ENCODE measurements at places on chromosomes 1 and 21. TPM values are rescaled to one million over a fixed set of nuclear protein-coding genes. Genes with fewer than 3 reads are reported as not detected.
A peak's percentile ranks its signal among the peaks of the same experiment; 100 is the strongest.

Gene S100A7A
- total RNA-seq: not detected

Gene MATN1
- total RNA-seq: not detected

Gene CLCA2
- not detected for total RNA-seq

Gene MXRA8
- total RNA-seq: 29.8 TPM

Gene RNF187
- total RNA-seq: 108 TPM

Gene VWA5B1
- 0.38 TPM for total RNA-seq

GRCh38 chr1:183164963-183165362, 21.1 kb upstream of the LAMC2 start:
- no peak for DNase-seq

DNA sequence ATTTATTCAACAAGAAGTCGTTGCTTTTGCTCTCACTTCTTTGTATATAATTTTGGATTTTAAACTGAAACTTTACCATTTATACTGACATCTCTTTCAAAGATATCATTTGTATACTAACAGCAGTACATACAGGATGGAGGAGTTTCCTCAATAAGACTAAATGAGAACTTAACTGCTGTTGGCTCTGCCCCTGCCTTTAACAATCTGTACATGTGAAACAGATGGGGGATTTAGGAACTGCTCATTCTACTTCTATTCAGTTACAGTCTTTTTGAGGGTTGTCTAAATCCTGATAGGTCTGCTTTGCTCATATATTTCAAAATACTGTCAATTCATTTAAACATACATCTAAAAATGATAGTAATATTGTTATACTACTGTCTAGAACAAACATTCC, 663.2 kb downstream of the ADGRL2 start:
- DNase-seq: no peak

- no peak for DNase-seq
These were observed 29.6 kb upstream of the SLC6A9 start for GRCh38 chr1:44060830-44061267.

DNA sequence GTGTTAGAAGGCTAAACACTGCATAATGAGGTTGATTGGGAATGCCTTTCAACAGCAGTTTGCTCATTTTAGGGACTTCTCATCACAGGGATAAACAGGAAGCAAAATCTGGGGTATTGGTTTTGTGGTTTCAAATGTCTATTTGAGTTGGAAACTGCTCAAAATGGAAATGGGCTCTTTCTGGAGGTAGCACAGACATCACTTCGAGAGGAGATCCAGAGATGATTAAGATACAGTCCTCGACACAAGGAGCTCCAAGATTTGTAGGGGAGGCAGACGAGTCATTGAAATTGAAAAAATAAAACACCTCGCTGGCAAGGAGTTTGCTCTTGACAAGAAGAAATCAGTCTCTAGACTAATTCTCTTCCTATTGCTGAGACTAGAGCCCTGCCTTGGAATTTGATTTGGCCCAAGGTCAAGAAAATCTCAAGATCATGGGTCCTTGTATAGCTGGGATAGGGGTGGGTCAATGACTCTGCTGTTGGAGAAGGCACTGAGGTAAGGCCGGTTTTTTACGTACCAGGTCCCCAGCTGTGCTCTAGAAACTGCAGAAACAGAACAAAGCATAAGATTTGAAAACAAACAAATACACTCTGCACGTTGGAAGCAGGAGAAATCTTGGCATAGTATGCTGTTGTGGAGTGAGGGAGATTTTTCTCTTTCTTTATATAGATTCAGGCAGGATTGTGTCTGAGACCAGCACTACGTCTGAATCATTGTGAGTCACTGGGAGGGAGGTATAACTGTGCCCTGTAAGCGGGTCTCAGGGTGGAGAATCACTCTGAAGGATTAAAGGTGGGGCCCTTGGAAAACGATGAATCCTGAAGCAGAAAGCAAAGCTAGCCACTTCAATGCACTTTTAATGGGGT, 17.7 kb upstream of the KLHDC8A start:
- DNase-seq: peak; percentile 43

GRCh38 chr1:40161888-40162397, 756 bp downstream of the RLF start:
- no peak for DNase-seq

- peak; percentile 39 for DNase-seq
These were observed 32.2 kb downstream of the POFUT2 start for GRCh38 chr21:45255381-45256020.

DNA sequence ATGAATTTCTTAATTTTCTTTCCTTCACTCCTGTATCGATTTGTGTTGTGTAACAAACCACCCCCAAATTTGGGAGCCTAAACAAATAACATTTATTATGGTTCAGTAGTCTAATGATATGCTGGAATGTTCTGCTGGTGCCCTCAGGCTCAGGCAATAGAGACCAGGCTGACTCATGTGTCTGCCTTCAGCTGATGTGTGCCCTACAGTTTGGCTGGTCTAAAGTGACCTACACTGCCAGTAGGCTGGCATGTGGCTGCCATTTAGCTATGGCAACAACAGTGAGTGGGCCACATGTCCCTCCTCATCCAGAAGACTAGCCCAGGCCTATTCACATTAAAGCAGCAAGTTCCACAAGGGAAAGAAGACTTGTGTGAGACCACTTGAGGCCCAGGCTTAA, 115.8 kb downstream of the PTPRC start:
- no peak for DNase-seq

DNA sequence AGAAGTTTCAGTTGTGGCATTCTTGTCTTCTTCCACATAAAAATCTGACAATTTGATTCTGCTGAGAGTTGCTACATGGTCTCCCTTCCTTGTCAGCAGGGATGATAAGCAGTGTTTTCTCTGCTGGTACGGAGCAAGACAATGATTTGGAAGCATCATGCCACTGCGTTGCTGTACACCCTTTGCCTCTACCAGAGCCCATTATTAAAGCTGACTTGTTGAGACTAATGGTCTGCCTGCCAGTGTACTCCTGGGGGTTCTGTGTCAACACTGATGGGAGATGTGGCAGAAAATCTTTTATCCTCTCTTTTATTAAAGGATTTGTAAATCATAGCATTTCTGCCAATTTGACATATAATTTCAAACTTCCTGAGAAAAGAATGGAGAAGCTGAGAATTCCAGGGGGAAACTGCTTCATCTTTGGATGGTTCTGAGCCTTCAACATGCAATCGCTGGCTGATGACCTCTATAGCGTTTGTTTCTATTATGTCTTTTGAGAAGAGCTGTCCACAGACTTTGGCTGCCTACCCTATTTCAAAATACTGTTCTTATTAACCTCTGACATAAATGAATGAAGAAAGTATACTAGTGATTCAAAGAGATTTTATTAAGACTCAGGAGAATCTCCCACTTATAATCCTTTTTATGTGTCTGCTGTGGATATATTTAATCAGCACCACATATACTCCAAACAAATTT, 47.9 kb upstream of the DYNLT5 start:
- DNase-seq: no peak

- DNase-seq: peak; percentile 89
These were observed 24.7 kb upstream of the LRRN2 start for GRCh38 chr1:204709960-204710912.

- no peak for DNase-seq
These were observed 15.5 kb downstream of the MEAF6 start for GRCh38 chr1:37498872-37499617.

DNA sequence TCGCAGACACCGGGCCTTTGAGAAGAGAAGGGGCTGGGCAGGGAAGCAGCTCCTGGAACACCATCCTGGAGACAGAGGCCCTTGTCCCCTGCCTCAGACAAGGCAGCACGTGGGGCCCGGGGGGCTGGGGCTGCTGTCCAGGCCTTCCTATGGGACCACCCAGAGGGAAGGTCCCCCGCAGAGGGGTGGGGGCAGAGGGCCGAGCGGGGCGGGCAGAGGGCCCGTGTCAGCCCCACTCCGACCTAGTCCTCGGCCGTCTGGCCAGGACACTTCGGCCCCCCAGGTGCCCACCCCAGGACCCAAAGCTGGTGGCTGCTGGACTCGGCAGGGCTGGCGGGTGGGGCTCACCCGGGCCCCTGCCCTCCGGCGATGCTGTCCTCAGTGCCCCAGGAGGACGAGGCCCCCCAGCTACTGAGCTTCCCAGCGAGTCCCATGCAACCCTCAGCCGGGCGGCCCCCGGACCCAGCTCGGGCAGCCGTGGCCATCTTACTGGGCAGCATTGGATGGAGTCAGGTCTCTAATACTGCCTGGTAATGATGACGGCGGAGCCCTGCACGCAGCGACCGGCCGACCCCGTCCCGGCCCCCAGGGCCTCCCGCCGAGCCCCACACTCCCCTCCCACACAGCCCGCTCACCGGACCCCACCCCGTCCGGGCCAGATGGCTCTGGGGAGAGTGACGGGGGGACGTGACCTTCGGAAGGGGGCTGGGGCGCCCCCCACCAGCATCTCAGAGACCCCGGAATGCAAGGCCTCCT, 6.9 kb upstream of the TTLL10 start:
- DNase-seq: no peak

DNA sequence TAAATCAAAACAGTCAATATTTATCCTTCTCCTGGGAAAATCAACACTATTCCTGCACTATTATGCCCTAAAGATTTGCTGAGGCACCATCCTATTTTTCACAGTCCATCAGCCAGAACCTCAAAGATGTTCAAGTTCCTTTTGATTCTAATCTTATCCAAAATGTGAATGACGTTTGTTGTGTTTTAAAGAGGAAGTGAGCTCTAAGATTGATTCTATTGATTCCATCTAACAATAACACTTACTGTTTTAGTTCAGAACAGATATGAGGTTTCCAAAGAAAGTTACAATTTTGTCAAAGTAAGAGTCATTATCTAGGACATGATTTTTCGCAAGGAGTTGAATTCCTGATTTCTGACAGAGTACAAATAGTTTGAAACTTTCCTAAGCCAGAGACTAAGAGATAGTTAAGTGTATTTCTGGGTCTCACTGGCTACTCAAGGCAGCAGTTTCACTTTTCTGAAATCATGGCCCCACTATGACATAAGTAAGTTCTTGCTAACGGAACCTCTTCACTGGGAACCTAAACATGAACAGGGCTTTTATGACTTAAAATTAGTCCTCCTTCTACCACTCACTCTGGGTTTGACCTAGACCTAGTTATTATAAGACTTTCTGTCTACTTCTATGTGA, 84.7 kb downstream of the LHX9 start:
- no peak for DNase-seq

- no peak for DNase-seq
These were observed 62.1 kb downstream of the OLIG1 start for GRCh38 chr21:33132054-33132453.

- DNase-seq: no peak
These were observed 47.6 kb downstream of the TAS1R2 start for GRCh38 chr1:18811733-18812452.

DNA sequence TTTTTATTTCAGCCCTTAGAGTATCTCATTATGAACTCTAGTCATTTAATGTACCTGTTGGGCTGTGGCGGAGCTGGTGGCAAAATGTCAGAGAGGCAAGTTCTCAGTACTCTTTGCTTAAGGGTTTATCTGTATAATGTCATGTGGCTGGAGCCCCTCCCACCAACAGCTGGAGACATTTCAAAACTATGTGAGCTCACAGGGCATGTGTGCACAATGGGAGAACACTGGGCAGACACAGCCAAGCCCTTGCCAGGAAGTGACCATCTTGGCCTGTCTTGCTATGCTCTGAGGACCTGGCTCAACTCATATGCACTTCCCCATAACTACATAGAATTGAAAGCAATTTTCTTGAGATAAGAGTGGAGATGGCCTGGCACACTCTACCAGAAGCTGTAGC, 296.4 kb downstream of the PTPRU start:
- no peak for DNase-seq
